B cell (primary cell): ENCODE measurements at places on chromosomes 11 and 22. TPM values are rescaled to one million over a fixed set of nuclear protein-coding genes. Genes with fewer than 3 reads are reported as not detected.

LINC01488 gene
- not detected in 2 replicates for total RNA-seq

APOL5 gene
- not detected in 2 replicates for total RNA-seq

SLC5A4 gene
- total RNA-seq, result not detected in 2 replicates

CRACR2B gene
- 9.7 and 13.5 TPM in 2 replicates for total RNA-seq

DNA sequence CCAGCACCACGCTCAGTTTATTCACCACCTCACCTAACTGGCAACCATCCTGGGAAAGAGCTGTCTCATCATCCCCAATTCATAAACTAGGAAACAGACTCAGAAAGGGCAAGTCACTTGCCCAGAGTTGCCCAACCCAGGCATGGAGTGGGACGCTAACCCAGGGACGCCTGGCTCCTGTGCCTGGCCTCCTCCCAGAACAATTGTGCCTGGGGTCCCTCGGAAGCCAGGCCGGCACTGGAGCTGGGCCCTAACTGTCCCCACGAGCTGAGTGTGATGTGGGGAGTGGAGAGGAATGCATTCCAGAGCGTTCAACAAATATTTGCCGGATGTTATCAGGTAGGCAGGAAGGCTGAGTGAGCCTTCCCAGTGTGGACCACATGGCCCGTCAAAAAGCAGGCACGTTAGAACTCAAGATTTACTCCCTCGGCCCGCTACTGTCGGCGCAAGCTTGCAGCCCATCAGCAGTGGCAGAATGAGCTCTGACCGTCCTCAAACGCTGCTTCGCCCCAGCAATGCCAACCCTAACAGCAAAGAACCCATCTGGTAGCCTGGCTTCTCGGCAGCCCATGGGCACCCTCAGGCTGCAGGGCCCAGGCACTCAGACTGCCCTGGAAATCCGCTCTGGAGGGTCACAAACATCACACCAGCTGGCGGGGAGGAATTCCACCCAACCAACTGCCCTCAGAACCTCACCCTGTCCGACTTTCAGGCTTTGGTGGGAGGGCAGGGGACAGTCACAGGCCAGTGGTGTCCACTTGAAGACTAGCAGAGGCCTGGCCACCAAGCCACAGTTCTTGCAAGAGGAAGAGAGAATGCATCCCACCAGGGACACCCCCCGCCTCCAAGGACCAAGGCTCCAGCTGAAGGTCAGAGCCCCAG lies 35.6 kb downstream of the MYH9 start:
- H3K36me3 ChIP-seq, result peaks cover 52% of the 10 kb centered on the region
- no peak overlapping the region for H3K4me3 ChIP-seq
- no peak overlapping the region for H3K27ac ChIP-seq
- no peaks in the 10 kb centered on the region for H3K27me3 ChIP-seq

- H3K4me1 ChIP-seq, result no peaks in the 10 kb centered on the region
- H3K27ac ChIP-seq, result no peak overlapping the region
- H3K4me3 ChIP-seq, result no peak overlapping the region
- no peaks in the 10 kb centered on the region for H3K27me3 ChIP-seq
These were observed 15.9 kb downstream of the SLCO2B1 start for GRCh38 chr11:75166791-75167190.

GRCh38 chr11:2203440-2204259 lies 32.0 kb upstream of the TH start:
- no peaks in the 10 kb centered on the region for H3K36me3 ChIP-seq
- H3K4me3 ChIP-seq, result no peak overlapping the region
- no peaks in the 10 kb centered on the region for H3K4me1 ChIP-seq
- no peak overlapping the region for H3K27ac ChIP-seq

DNA sequence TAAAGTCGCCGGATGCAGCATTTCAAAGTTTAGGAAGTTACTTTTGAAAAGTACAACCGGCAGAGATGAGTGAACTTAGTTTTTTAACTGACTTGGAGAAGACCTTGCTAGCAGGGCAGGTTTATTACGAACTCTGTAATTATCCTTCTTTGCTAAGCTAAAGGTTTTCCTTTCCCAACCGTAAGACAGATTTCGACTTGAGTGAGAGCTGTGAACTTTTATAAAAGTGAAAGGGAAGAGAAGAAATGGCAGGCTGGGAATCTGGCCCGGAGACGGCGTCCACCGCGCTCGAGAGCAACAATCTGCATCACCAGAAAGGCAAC lies 659 bp upstream of the TEAD1 start:
- H3K4me3 ChIP-seq, result peak overlapping the region; percentile 45
- peaks cover 9% of the 10 kb centered on the region for H3K4me1 ChIP-seq
- H3K27me3 ChIP-seq, result peaks cover 33% of the 10 kb centered on the region
- H3K27ac ChIP-seq, result no peak overlapping the region
- DNase-seq, result no peak
